ENCODE measurements at places on chromosomes 3 and 15.

DNA sequence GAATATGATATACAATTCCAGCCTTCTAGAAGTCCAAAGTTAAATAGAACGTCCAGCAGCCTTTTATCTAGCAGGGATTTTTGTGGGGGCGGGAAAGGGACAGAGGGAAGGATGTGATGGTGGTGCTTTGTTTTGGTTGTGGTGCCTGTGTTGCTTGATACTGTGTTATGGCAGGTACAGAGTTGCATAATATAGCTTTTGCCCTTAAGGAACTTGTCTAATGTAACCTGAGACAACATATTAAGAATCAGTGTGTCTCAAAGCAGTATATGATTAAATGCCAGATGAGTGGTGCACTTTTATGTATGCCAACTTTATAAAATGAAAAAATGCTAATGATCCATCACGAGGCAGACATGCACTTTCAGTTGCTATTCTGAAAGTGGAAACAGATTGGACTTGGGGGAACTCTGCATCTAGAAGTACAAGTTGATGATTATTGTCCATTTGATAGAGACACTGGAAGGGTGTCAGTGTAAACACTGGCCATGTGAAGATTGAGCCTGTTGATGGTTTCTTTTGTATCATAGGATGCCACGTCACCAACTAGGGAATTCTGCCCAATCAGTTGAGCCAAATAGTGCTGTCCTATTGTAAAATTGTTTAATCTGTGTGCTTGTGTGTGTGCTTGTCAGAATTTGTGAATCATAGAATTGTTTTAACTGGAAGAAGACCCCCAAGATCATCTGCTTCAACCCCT is 23.0 kb downstream of the NEO1 start:
- no peak for DNase-seq

GRCh38 chr15:63035977-63036376 is 6.6 kb upstream of the TPM1 start:
- no peak for DNase-seq

- no peak for DNase-seq
These were observed 20.2 kb upstream of the SLC6A20 start for GRCh38 chr3:45816544-45816943.

DNA sequence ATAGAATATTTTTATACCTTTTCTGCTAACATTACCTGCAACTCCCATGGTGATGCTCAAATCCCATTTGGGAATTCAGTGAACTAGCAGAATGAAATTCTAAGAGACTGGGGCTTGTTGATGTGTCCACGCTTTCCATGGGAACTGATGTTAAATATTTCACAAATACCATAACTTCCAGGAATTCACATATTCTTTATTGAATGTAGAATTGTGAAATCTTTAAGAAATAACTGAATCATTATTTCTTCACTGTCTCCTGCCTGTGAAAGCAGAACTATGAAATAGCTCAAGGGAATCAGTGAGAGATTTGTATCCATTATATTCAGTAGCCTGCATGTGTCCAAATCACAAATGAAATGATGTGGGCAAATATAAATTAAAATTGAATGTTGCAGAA is 130.8 kb downstream of the SERPINI1 start:
- DNase-seq = no peak

- no peak for DNase-seq
These were observed 166.9 kb downstream of the ABHD5 start for GRCh38 chr3:43857361-43858293.

- no peak for DNase-seq
These were observed 486.8 kb downstream of the PDCD6IP start for GRCh38 chr3:34284959-34285826.

GRCh38 chr15:72092006-72092405 is 25.9 kb downstream of the MYO9A start:
- DNase-seq = no peak

- DNase-seq = no peak
These were observed 42.8 kb downstream of the ILDR1 start for GRCh38 chr3:121979246-121979645.

- DNase-seq = no peak
These were observed 38.6 kb upstream of the SFMBT1 start for GRCh38 chr3:53084310-53085001.

GRCh38 chr15:68143785-68144184 is 61.3 kb downstream of the CALML4 start:
- DNase-seq = no peak

DNA sequence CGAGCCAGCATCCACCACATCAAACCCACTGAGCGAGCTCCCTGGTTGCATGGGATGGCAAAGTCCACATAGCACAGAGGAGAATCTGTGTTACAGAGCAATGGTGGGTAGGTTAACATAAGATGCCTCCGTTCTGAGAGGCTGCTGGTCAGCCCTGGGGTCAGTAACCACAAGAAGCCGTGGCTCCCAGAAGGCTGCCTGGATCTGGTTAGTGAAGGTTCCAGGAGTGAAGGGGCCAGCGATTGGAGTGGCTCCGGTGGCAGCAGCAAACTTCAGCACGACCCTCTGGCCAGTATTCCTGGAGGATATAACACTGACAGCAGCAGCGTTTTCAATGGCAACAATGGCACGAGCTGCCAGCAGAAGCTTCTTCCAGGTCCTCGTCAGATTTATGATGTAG is 18.4 kb upstream of the PIGZ start:
- no peak for DNase-seq

DNA sequence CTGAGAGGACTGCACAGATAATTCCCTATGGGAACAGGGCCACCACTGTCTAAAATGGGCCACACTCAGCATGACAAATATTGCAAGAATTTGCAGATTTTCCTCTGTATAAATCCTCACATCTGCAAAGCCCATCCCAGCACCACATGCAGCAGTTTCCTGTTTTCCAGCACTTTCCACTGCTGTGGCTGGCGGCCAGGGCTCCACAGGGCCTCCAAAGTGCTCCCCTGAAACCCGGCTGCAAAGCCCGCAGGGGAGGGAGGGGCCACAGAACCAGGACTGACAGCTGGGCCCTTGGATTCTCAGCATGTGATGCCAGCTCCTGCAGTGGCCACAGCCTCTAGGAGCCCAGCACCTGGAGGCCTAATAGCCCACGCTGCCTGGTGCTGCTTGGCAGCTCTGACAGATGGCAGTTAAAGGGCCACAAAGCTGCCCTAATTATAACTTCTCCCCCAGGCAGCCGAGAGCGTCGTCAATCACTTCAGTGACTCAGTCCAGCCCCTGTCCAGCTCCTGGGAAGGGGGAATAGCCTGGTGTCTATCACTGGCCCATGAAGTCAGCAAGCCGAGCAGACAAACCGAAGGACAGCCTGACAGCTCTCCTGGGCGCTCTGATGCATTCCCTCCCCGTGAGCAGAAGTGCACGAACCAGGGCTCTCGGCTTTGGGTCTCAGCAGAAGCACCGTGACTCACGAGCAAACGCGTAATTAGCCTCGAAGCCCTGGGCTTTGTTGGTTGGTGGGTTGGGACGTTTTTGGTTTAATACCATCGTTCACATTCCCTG is 4.7 kb downstream of the LRRC15 start:
- peak; percentile 87 for DNase-seq

Data from femur (tissue), 1 donor.